ENCODE measurements at places on chromosomes 4 and X. TPM values are rescaled to one million over a fixed set of nuclear protein-coding genes. Genes with fewer than 3 reads are reported as not detected.
A peak's percentile ranks its signal among the peaks of the same experiment; 100 is the strongest.

CXCL3 gene
- total RNA-seq: not detected

DNA sequence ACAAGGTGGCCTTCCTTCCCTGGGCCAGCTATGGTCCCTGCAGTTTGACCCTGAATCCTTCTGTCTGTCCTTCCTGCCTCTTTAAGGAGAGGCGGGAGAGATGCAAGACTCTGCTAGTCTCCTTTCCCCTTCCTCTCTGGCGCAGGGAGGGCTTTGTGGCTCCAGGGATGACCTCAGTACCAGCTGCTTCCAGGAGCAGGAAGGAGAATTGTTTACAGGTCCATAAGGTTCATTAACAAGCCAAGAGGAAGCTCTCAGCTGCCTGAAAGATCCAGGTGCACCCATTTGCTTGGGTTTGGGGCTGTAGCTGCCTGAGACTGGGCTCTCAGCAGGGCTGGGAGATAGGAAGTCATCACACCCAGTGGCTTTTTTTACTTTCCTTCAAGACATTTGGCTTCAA is 4.0 kb upstream of the FATE1 start:
- no peak overlapping the region for H3K4me3 ChIP-seq
- H3K27ac ChIP-seq: no peak overlapping the region
- no peaks in the 10 kb centered on the region for H3K36me3 ChIP-seq
- no peak for DNase-seq
- no peaks in the 10 kb centered on the region for H3K4me1 ChIP-seq

DNA sequence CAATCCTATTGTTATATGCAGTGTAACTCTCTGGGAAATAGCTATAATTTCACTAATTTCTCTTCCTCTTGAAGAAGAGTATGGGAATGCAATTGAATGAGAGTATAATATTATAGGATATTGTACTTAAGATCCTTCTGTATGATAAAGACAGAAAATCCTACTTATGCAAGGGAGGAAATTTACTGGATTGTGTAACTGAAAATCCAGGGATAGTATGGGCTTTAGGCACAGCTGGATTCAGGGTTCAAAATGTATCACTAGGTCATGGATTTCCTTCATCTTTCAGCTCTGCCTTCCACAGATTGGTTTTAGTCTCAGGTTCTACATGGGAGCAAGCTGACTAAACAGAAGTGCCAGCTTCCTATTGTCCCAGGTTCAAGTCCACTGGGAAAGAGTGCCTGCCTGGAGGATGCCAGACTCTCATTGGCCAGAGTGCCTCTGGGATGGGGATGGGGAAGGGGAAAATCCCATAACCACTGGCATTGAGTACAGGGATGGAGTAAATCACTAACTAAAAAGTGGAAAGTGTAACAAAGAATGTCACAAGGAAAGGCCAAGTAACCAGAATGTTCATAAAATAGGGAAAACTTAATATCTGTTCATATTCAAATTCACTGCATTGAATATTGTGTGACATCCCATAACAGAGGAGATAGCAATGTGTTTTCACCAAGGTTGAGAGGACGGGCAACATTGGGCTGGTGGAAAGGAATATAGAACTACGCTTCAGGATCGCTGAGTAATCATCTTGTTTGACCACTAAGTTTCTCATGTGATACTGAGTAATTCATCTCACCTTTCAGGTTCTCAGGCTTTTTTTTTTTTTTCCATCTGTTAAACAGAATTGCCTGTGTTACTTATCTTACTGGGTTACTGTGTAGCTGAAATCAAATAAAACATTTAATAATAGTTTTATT is 75.7 kb downstream of the ANXA3 start:
- no peaks in the 10 kb centered on the region for H3K36me3 ChIP-seq
- H3K4me1 ChIP-seq: peaks cover 32% of the 10 kb centered on the region
- no peak overlapping the region for H3K27ac ChIP-seq
- no peak for DNase-seq
- H3K4me3 ChIP-seq: no peak overlapping the region

- no peak overlapping the region for H3K27ac ChIP-seq
- peaks cover 13% of the 10 kb centered on the region for H3K36me3 ChIP-seq
- H3K4me3 ChIP-seq: no peak overlapping the region
- no peaks in the 10 kb centered on the region for H3K27me3 ChIP-seq
- DNase-seq: no peak
Observed at GRCh38 chr4:67696061-67696460, 4.9 kb downstream of the UBA6 start.

CFAP47 gene
- 0.03 TPM for total RNA-seq

DNA sequence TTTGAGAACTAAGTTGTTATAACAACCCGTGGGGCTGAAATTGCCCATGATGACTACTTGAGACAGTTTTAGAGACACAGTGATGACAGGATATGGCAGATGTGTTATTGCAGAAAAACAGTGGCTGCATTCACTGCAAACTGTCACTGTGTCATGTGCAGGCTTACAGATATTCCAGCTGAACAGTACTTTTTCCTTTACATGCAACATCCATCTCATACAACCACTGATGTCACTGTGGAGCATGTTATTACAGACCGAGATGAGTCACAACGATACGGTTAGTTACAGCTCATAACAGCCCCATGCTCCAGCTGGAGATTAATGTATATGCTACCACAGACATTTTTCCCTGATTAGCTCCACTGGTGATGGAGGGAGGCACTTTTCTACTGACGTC is 207.4 kb downstream of the TMA16 start:
- DNase-seq: peak; percentile 49
- H3K27me3 ChIP-seq: no peaks in the 10 kb centered on the region
- H3K4me1 ChIP-seq: peaks cover 9% of the 10 kb centered on the region
- no peak overlapping the region for H3K4me3 ChIP-seq
- no peak overlapping the region for H3K27ac ChIP-seq

DNA sequence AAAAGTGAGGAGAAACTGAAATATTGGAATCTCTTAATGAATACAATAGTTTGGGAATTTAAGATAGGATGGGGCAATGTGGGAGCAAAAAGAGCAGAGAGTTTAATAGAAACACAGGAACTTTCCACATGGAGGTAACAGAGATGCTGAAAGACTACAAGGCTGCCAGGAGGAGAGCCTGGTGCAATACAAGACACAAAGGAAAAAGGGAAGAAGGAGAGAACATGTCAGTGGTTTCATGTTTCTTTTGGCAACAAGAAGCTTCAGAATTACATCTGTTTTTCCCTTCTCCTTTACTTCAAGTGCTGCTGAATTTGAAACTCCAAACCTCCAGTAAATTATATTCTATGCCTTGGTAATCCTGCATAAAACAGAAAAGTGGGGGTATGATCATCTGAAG is 474.3 kb downstream of the FAT4 start:
- H3K4me1 ChIP-seq: no peaks in the 10 kb centered on the region
- no peaks in the 10 kb centered on the region for H3K27me3 ChIP-seq
- H3K4me3 ChIP-seq: no peak overlapping the region
- no peak for DNase-seq
- no peak overlapping the region for H3K27ac ChIP-seq

- no peaks in the 10 kb centered on the region for H3K36me3 ChIP-seq
- no peak overlapping the region for H3K27ac ChIP-seq
- H3K4me1 ChIP-seq: no peaks in the 10 kb centered on the region
- DNase-seq: no peak
- H3K27me3 ChIP-seq: no peaks in the 10 kb centered on the region
- H3K4me3 ChIP-seq: no peak overlapping the region
Observed at GRCh38 chr4:138290805-138291204, 48.7 kb upstream of the SLC7A11 start.

DNA sequence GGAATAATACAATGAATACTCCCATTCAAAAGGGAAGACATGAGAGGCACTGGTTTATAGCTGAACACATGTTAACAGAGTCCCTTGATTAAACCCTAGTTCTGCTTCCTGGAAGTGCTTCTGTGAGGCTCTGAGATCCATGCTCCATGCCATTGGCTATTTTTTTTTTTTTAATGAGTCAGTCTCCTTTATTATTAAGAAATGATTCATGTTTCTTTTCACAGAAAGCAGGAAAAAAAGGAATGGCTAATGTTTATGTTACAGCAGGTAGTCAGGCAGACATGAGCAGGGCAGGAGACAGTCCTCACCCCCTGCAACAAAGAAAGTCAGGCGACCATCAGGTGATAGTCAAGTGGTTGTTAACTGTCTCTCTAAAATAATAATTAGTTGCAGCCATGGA is 598.7 kb downstream of the EPHA5 start:
- DNase-seq: no peak
- H3K27ac ChIP-seq: no peak overlapping the region

DNA sequence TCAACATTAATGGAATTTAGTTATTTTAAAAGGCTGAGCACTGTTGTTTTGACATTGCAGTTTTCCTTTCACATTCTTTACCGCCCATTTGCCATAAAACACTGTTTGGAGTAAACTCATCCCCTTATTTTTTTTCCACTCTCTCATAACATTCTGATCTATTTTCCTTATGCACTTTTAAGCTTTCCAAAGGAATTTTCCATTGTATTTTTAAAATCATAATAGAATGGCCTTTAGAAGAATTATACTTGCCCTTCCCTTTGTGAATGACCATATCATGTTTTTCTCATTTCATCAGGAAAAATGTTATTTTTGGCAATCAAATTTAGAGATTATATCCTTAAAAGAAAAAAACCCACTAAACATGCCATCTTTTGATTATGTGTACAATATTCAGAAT is 1074.2 kb downstream of the STIM2 start:
- DNase-seq: no peak
- H3K27me3 ChIP-seq: no peaks in the 10 kb centered on the region
- H3K4me1 ChIP-seq: no peaks in the 10 kb centered on the region
- no peaks in the 10 kb centered on the region for H3K36me3 ChIP-seq

DNA sequence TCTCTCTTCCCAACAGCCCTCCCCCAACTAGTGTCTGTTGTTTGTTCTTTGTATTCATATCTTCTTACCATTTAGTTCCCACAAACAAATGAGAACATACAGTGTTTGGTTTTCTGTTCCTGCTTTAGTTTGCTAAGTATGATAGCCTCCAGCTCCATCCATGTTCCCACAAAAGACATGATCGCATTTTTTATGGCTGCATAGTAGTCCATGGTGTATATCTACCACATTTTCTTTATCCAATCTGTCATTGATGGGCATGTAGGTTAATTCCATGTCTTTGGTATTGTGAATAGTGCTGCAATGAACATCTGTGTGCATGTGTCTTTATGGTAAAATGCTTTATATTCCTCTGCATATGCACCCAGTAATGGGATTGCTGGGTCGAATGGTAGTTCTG is 283.9 kb upstream of the FGF13 start:
- DNase-seq: no peak
- no peak overlapping the region for H3K27ac ChIP-seq
- no peak overlapping the region for H3K4me3 ChIP-seq
- H3K27me3 ChIP-seq: no peaks in the 10 kb centered on the region

GRCh38 chrX:108309144-108309543 is 129.1 kb downstream of the COL4A6 start:
- no peaks in the 10 kb centered on the region for H3K36me3 ChIP-seq
- DNase-seq: no peak
- no peak overlapping the region for H3K4me3 ChIP-seq
- H3K4me1 ChIP-seq: no peaks in the 10 kb centered on the region
- H3K27ac ChIP-seq: no peak overlapping the region

GRCh38 chr4:150942539-150942938 is 72.5 kb downstream of the LRBA start:
- no peak for DNase-seq
- H3K27ac ChIP-seq: no peak overlapping the region
- H3K4me1 ChIP-seq: 0 out of 2 replicates have a peak, but pooled peaks cover 4% of the 10 kb centered on the region
- no peaks in the 10 kb centered on the region for H3K36me3 ChIP-seq

DNA sequence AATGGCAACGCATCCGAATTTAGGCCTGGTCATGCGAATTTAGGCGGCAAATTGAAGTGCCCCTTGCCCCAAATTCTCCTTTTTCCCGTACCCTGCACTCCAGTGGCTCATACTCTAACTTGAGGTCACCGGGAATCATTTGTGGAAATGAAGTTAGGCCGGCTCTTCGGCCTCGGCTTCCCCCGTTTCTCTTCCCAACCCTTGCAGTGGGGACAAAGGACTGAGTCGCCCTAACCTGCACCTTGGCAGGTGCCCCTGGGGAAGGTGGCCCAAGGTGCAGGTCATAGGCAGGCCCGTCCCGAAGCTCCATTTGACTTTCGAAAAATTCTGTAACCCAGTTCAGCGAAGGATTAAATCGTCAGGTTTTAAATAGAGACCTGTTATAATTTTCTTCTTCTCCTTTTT is 811 bp downstream of the SRD5A3 start:
- peak; percentile 5 for DNase-seq
- H3K27me3 ChIP-seq: no peaks in the 10 kb centered on the region
- peak overlapping the region; percentile 48 for H3K27ac ChIP-seq
- no peaks in the 10 kb centered on the region for H3K4me1 ChIP-seq
- H3K36me3 ChIP-seq: no peaks in the 10 kb centered on the region
- peak overlapping the region; percentile 76 for H3K4me3 ChIP-seq

- H3K4me3 ChIP-seq: no peak within 1 kb of the TSS
- no peaks in the 10 kb centered on the region for H3K27me3 ChIP-seq
- H3K27ac ChIP-seq: no peak within 1 kb of the TSS
- H3K36me3 ChIP-seq: no peaks in the 10 kb centered on the region
Observed at GRCh38 chr4:688854-689681, at the start of gene SLC49A3. TSS of gene SLC49A3 (minus strand) at chr4:689151. CDS start at chr4:689127, 24 bp downstream.

GRCh38 chr4:53974561-53974960 is 89.8 kb downstream of the CHIC2 start:
- no peaks in the 10 kb centered on the region for H3K36me3 ChIP-seq
- H3K4me1 ChIP-seq: no peaks in the 10 kb centered on the region
- H3K27me3 ChIP-seq: no peaks in the 10 kb centered on the region
- H3K4me3 ChIP-seq: no peak overlapping the region
- DNase-seq: no peak
- H3K27ac ChIP-seq: no peak overlapping the region

GLRA2 gene
- total RNA-seq: not detected

GYG2 gene
- 0.05 TPM for total RNA-seq

Data from GM12878 (cell line).